ENCODE measurements at places on chromosomes 4 and X. TPM values are rescaled to one million over a fixed set of nuclear protein-coding genes. Genes with fewer than 3 reads are reported as not detected.

Gene PAGE2B
- total RNA-seq, result not detected

Gene ATP1B4
- not detected for total RNA-seq

Gene TREX2
- total RNA-seq, result 5.9 TPM

Gene TMEM154
- total RNA-seq, result 5.6 TPM

Gene SPIN2A
- 0.33 TPM for total RNA-seq

Gene PCDH7
- total RNA-seq, result 1.4 TPM

Gene CXorf65
- not detected for total RNA-seq

Gene MAGEE2
- total RNA-seq, result not detected

Gene SMAD1
- total RNA-seq, result 243 TPM

Gene ARAP2
- total RNA-seq, result not detected

Gene DNAAF6
- total RNA-seq, result not detected

Gene DGKK
- not detected for total RNA-seq

Gene BTK
- total RNA-seq, result not detected

Gene HPGDS
- not detected for total RNA-seq

Gene MND1
- 0.98 TPM for total RNA-seq

Gene NEXMIF
- not detected for total RNA-seq

Gene CXXC4
- total RNA-seq, result under 0.01 TPM

Gene ADH1C
- not detected for total RNA-seq

Gene RAI2
- total RNA-seq, result 1.6 TPM

Gene LINC00632
- total RNA-seq, result under 0.01 TPM

Gene STK26
- total RNA-seq, result 4.4 TPM

Gene SPANXA2
- not detected for total RNA-seq

Gene SMIM43
- 1.3 TPM for total RNA-seq

Gene CT45A5
- total RNA-seq, result not detected

Gene MAP9
- total RNA-seq, result 0.48 TPM

Gene ZIC3
- total RNA-seq, result not detected

Gene TMEM150C
- 5.9 TPM for total RNA-seq

Gene ARL9
- 0.33 TPM for total RNA-seq

Gene ERAS
- total RNA-seq, result not detected

Gene SHROOM3
- 1.6 TPM for total RNA-seq

Gene PCDH18
- total RNA-seq, result 1.1 TPM

Gene SORCS2
- under 0.01 TPM for total RNA-seq

Gene POF1B
- total RNA-seq, result 1.1 TPM

Gene MAP7D2
- total RNA-seq, result 0.38 TPM

Gene ZAR1
- total RNA-seq, result 0.19 TPM

Gene GPC4
- 0.10 TPM for total RNA-seq

Gene CSAG2
- total RNA-seq, result not detected

Gene F8A2
- not detected for total RNA-seq

Gene HSFX3
- not detected for total RNA-seq

Gene SMIM10
- 0.65 TPM for total RNA-seq

Gene PDE5A
- 4.5 TPM for total RNA-seq

Gene NAT8L
- under 0.01 TPM for total RNA-seq

Gene SAGE1
- total RNA-seq, result not detected

Gene ABCD1
- 13.8 TPM for total RNA-seq

Gene RAB40A
- total RNA-seq, result 0.10 TPM

Gene FSTL5
- total RNA-seq, result 0.98 TPM

Gene PDGFC
- total RNA-seq, result 8.8 TPM

Gene IL2RG
- not detected for total RNA-seq

Gene GSX2
- total RNA-seq, result not detected

Gene GUCY1B1
- 4.7 TPM for total RNA-seq

Gene RIBC1
- not detected for total RNA-seq

Gene TDO2
- not detected for total RNA-seq

Gene TASL
- total RNA-seq, result not detected

Gene MID1
- 36.6 TPM for total RNA-seq

Gene FBXO8
- 18.5 TPM for total RNA-seq

Gene GABRA4
- total RNA-seq, result not detected

Gene UGT2B11
- total RNA-seq, result not detected

Gene DDX53
- total RNA-seq, result not detected

Gene LDB2
- total RNA-seq, result 115 TPM

All from vein endothelial cell (primary cell).